ENCODE measurements at places on chromosomes 2 and 18.

GRCh38 chr2:67572721-67573435 lies 175.7 kb downstream of the ETAA1 start:
- DNase-seq = no peak

GRCh38 chr2:68565273-68565672 lies 78.1 kb upstream of the PROKR1 start:
- DNase-seq = no peak

DNA sequence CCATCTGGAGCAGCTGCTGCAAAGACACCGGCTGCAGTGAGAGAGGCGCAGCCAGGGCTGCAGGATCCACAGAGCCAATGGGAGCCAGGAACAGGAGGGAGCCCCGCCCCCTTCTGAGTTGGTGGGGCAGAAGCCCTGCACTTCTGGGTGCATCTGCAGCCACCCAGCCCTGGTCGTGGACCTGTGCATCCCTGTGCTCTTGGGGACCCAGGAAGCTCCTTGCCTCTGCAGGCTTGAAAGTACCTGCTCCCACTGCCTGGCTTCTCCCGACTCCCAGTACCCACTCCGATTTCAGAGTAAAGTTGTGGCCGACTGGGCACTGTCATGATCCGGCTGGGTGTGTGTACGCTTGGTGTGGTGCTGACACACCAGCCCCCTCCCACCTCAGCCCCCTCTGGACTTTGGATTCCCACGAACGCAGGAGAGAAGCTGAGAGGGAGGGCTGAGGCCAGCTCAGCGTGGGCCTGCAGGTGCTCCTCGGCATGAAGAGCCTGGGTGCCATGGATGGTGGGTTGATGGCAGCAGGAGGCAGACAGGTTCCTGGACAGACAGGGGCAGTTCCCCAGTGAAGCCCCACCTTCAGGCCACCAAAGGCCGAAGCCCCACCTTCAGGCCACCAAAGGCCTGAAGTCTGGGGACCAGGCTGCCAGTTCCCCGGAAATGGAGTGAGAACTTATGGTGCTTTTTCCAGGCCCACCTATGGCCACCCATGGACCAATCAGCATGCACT lies 34.9 kb downstream of the LRRTM4 start:
- peak; percentile 36 for DNase-seq

DNA sequence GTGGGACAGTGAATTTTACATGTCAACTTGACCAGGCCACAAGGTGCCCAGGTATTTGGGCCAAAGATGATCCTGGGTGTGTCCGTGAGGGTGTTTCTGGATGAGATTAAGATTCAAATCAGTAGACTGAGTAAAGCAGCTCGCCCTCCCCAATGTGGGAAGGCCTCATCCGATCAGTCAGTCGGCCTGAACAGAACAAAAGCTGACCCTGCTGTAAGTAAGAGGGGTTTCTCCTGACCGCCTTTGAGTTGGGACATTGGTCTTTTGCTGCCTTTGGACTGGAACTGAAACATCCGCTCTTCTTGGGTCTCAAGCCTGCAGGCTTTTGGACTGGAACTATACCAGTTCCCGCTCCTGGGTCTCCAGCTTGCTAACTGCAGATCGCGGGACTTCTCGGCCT lies 233.3 kb downstream of the KLHL29 start:
- DNase-seq = no peak

- DNase-seq = no peak
These were observed 1043.9 kb upstream of the POU3F3 start for GRCh38 chr2:103809941-103810441.

- DNase-seq = no peak
These were observed 95.9 kb upstream of the ACKR3 start for GRCh38 chr2:236473691-236474090.

GRCh38 chr2:50763776-50764175 lies 268.2 kb downstream of the NRXN1 start:
- no peak for DNase-seq

GRCh38 chr18:346600-346999 lies 78.8 kb upstream of the THOC1 start:
- no peak for DNase-seq

DNA sequence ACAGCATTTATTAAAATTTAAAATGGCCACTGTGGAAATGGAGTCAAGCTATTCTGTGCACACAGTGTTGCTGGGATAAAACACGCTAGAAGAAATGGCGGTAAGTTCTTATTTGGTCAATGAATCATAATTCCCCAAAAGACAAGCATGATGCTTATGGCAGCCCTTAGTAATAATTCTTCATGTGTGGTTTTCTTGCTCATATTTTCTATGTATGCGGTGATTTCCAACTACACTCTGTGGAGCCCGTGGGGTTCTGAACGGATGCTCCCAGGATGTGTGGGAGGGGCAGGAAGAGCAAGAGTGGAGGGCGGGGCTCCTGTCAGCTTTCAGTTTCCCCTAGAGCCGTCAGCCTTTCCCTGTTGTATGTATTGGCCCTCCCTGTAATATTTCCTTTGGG lies 91.7 kb upstream of the RMDN2 start:
- DNase-seq = no peak

- no peak for DNase-seq
These were observed 128.1 kb upstream of the MYCN start for GRCh38 chr2:15812187-15812780.
